Activated CD8-positive, alpha-beta memory T cell treated with anti-CD3 and anti-CD28 coated beads for 36 hours (primary cell): ENCODE measurements at places on chromosomes 12 and 14. TPM values are rescaled to one million over a fixed set of nuclear protein-coding genes. Genes with fewer than 3 reads are reported as not detected.

MYBPC1 gene
- total RNA-seq: not detected

ESR2 gene
- 2.0 TPM for total RNA-seq

FAM181A gene
- total RNA-seq: not detected

TAS2R10 gene
- total RNA-seq: not detected

C3AR1 gene
- 1.1 TPM for total RNA-seq

ACRBP gene
- total RNA-seq: 0.95 TPM

PMEL gene
- 0.46 TPM for total RNA-seq

YAF2 gene
- total RNA-seq: 33.9 TPM

AQP2 gene
- not detected for total RNA-seq

NAV3 gene
- total RNA-seq: not detected
